NCI-H1436 treated with DMSO at 0.1 percent for 48 hours (cell line): ENCODE measurements at places on chromosomes 7 and 10.

DNA sequence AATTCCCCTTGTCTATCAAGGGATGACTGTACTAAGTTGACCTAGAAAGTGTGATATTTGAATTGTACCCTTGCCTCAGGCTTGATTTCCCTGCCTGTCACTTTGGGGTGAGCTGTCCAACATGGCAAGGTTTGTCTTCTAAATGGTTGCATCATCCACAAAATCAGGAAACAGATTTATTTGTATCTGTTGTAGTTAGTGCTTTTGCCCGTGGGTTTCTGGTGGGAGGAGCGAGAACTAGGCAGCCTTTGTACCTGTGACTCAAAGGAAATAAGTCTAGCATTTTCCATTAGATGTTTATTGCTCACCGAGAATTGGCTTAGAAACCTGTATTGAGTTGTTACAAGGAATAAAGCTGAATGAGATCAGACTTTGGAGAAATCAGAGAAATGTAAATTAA is 650.8 kb downstream of the LRMDA start:
- no peak for DNase-seq

- peak; percentile 79 for DNase-seq
Observed at GRCh38 chr7:136023134-136023869, 46.1 kb upstream of the MTPN start.

DNA sequence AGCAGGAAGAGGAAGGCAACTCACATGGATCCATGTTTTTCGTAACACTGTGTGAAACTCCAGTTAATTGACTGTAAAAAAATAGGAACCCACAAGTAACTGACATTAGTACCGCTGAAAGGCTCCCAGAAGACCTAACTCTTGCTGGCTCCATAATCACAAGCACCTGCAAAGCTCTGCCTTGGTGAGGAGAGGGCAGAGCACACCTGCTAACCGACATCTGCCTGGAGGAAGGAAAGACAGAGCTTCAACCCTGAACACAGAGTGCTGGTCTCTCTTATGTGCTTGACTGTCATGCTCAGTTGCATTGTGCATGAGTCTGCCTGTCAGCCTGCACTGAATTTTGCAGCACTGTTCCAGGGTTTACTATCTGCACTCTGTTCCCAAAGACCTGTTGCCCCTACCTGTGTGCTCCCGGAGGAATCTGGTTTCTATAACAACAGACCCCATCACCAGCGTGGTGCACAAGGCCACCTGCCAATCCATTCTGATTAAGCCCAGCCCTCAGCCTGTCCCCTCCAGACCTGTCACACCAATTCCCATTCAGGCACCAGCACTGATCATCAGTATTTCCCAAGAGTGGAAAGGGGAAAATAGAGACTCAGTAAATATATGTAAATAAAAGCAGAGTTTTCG is 63.1 kb upstream of the ANKRD1 start:
- no peak for DNase-seq

GRCh38 chr10:96665306-96665705 is 55.0 kb downstream of the PIK3AP1 start:
- no peak for DNase-seq

GRCh38 chr10:133185421-133185820 is 25.4 kb downstream of the KNDC1 start:
- no peak for DNase-seq

DNA sequence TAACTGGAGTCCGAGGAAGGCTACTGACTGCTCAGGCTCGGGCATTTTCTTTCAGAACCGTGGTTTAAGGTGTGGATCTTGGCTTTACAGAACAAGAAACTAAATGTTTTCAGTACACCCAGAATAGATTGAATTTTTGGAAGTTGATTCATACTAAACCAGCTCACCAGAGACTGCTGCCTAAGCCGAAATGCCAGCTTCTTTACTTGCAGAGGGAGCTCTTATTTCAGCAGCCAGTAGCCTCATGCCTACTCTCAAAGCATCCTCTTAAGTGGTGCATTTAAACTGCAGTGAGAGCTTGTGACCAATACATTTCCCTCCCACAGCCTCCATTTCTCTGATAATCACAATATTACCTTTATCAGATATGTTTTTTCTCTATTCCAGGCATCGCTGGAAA is 615.1 kb downstream of the SUGCT start:
- DNase-seq = no peak

DNA sequence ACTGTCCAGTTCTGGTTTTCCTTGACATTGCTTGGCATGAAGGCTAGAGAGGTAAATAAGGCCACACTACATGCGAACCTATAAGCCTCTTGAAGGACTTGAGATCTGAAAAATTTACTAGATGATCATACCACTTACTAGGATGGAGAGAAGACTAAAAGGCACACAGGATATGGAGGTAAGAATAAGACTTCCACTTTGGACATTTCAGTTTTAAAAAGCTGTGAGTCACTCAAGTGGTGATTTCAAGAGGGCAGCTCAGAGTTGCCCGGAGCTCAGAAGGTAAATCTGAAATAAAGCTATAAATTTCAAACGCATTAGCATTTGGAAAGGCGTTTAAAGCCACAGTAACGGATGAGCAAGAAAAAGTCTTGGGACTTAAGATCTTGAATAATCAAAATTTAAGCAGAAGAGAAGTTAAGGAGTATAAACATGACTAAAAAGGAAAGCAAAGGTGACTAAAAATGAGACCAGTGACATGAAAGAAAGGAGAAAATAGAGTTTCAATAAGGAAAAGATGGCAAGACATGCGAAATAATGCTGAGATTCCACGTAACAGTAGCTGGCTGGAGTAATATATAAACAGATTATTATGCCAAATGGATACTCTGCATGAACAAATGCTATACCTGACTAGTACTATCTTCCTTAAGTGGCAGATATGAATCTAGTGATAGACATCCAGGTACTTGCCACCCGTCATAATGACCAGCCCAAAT is 68.3 kb downstream of the SNX13 start:
- DNase-seq = no peak

DNA sequence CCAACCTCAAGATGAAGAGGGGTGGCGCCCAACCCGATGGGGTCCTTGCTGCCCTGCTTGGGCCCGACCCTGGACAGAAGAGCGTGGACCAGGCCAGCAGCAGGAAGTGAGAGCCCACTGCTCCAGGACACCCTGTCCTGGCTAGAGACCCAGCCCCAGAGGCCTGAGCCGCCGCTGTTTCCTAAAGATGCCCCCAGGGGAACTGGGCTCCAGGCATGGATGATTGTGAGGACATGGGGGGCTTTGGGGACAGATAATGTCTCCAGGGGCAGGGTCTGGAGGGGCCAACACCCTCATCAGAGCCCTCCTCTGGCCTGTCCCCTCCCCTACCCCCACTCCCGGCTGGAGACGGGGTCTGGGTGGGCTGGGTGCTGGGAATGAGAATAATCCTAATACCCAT is 71.7 kb downstream of the MYL10 start:
- no peak for DNase-seq

- no peak for DNase-seq
Observed at GRCh38 chr7:135235841-135236240, 2.2 kb downstream of the STRA8 start.

DNA sequence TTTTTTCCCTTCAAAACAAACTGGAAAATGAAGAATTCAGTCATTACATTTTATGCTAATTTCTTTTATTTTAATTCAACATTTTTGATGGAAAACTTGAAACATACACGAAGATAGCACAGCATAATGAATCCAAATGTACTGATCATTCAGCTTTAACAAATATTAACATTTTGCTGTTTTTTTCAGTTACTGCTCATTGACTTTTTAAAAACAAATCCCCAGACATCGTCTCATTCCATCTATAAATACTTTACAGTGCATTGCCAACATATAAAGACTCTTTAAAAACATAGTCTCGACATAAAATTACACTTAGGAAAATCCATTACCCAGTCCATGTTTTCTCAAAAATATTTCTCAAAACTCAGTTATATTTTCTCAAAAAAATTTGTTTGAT is 452.3 kb downstream of the GALNT17 start:
- DNase-seq = no peak

DNA sequence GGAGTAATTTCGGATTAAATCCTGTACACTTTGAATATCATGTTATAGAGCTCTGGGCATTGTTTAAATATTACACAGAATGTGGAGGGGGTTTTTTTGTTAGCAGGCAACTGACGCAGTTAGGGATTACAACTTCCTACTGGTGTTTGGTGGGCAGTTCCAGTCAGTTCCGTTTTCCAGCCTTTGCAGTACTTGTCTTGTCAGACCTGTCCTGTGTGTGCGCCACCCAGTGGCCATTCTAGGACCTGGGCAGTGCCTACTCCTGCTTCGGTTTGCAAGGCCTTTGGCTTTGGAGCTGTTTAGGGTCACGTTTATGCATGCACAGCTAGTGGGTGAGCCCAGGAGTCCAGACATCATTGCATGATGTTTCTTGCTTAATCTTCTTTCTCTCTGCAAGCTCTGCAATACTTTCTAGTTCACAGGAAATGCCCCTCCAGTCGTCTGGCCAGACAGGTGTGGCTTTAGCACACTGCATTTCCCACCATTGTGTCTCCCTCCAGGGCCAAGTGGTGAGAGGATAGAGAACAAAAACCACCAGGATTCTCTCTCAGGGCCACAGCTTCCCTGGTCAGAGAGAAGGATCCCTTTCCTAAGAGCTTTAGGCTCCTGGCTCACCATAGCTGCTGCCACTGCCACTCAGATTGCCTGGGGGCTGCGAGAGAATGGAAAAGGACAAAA is 96.5 kb upstream of the TARP start:
- no peak for DNase-seq

- no peak for DNase-seq
Observed at GRCh38 chr7:50982626-50983025, 199.9 kb upstream of the GRB10 start.

DNA sequence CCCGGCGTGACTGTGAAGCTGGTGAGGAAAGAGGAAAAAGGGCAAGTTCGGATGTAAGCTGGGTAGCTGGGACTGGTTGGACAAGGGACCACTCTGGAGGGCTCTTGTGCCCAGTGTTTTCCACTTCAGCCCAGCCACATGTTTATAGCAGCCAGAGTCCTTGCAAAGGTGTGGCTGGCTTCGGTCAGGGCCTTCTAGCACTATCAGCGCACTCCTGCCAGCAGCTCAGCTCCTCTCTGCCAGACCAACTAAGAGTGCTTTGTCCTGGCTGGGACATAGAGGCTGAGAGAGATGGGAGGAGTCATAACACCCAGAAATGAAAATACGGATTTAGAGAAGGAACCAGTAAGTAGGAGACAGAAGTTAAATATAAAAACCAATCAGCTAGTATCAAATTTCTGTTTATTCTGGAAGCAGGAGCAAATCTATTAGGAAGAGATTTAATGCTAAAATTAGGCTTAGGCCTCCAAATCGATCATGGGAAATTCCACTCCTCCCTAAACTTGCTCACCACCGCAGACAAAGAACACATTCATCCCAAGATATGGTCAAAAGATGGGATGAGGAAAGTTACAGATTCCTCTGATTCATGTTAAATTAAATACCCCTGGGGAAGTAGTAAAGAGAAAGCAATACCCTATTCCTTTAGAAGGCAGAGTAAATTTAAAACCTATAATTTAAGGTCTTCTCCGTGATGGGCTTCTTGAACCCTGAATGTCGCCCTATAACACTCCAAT is 135.0 kb downstream of the RALA start:
- DNase-seq = no peak

- no peak for DNase-seq
Observed at GRCh38 chr7:155791836-155792235, 20.4 kb downstream of the SHH start.

DNA sequence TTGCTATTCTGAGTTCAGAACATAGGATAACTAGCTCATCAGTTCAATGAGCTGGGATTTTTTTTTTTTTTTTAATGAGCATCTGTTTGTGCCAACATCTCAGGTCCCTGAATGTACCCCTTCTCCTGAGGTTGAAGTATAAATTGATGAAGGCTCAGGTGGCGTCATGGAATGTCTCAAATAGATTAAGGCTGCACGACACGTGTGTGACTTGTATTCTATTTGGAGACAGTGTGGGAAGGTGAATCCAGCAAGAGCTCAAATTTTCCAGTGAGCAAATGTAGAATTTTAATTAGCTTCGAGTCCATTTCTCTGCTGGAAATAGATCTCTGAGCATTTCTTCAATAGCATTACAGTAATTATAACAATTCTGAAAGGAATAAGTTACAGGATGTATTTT is 37.2 kb upstream of the JCAD start:
- no peak for DNase-seq

- DNase-seq = no peak
Observed at GRCh38 chr10:84428711-84429110, 100.3 kb downstream of the CCSER2 start.

GRCh38 chr10:124693396-124693795 is 50.8 kb downstream of the FAM53B start:
- peak; percentile 55 for DNase-seq

DNA sequence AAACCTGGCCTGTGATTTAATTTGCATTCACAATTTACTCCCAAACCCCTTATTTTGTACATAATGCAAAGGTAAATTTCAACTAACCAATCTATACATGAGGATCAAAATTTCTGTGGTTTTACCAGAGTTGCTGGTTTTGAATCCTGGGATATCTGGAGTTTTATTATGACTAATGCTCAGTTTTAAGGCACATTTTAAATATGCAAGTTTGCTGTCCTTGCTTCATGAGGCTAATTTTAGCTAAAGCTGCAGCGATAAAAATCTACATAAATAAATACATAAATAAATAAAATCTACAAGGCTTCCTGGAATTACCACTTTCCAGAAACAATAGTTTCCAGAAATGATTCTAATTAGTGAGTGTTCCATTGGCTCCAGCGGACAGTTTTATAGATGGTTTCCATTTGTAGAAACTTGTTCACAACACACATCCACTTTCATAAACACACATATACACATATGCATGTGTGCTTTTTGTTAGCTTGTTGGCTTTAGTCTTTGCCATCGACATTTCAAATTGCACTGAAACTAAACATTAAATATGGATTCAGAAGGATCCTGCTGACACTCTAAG is 339.5 kb upstream of the NRP1 start:
- no peak for DNase-seq

- no peak for DNase-seq
Observed at GRCh38 chr10:92492748-92493240, 81.1 kb downstream of the IDE start.

- no peak for DNase-seq
Observed at GRCh38 chr7:32364581-32364980, 125.6 kb downstream of the LSM5 start.

DNA sequence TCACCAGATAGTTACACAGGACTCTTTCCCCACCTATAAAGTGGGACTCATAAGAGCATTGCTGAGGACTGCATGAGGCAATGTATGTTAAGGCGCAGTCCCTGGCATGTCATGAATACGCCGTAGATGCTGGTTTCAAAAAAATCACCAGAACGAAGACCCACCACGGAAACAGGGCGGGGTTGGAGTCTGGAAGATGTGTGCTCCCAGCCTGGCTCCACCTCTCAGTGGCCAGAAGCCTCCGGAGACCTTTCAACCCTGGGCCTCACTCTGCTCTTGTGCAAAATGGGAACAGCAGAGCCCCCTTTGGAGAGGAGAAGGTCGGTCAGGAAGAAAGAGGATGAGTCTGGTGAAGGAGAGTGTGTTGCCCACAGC is 12.4 kb upstream of the ZMIZ1 start:
- DNase-seq = no peak

DNA sequence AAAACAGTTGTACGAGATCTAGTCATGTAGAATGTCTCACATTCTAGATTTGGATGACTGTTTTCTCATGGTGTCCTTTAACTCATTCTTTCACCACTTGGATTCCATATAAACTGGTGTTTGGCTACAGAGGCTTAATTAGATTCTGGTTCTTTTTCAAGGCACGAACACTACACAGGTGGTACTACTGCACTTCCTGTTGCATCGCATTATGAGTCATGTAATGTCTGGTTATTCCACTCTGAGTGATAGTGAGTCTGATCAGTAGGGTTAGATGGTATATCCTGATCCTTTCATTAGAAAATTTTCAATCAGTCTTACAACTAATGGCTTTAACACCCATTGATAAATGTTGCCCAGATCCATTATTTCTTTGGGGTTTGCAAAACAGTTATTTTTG is 11.2 kb upstream of the AKAP9 start:
- no peak for DNase-seq
